NCI-H1436 treated with DMSO at 0.1 percent for 48 hours (cell line): ENCODE measurements at places on chromosomes 7 and 10.

GRCh38 chr7:28093623-28094232 lies 86.9 kb downstream of the JAZF1 start:
- peak; percentile 23 for DNase-seq

GRCh38 chr7:3897430-3898372 lies 596.6 kb downstream of the SDK1 start:
- no peak for DNase-seq

DNA sequence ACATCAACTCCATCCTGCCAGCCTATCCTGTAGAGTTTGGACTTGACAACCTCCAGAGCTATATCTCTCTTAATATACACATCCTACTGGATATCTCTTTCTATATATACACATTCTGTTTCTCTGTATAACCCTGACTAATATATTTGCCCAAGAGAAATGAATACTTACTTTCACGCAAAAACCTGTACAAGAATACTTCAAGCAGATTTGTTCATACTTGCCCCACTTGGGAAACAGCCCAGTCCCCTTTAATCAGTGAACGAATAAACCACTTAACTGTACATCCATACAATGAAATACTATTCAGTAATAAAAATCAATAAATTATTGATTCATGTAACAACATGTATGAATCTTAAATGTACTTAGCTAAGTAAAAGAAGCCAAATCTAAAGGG lies 251.1 kb upstream of the PHYHIPL start:
- no peak for DNase-seq

GRCh38 chr10:82668221-82668895 lies 793.4 kb downstream of the NRG3 start:
- no peak for DNase-seq

DNA sequence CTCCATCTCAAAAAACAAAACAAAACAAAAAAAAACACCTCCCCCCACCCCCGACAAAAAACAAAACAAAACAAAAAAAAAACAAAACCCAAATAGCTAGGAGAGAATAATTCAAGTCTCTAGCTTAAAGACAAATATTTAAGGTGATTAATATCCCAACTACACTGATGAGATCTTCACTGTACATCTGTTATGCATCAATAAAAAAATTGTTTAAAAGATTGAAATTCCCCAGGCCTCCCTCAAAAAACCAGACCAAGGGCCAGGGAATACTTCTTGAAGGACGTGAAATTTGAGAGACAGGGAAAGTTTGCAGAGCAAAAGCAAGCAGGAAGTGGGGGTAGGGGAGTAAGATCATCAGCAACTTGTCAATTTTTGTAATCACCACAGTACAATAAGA lies 232.6 kb downstream of the REEP3 start:
- no peak for DNase-seq

DNA sequence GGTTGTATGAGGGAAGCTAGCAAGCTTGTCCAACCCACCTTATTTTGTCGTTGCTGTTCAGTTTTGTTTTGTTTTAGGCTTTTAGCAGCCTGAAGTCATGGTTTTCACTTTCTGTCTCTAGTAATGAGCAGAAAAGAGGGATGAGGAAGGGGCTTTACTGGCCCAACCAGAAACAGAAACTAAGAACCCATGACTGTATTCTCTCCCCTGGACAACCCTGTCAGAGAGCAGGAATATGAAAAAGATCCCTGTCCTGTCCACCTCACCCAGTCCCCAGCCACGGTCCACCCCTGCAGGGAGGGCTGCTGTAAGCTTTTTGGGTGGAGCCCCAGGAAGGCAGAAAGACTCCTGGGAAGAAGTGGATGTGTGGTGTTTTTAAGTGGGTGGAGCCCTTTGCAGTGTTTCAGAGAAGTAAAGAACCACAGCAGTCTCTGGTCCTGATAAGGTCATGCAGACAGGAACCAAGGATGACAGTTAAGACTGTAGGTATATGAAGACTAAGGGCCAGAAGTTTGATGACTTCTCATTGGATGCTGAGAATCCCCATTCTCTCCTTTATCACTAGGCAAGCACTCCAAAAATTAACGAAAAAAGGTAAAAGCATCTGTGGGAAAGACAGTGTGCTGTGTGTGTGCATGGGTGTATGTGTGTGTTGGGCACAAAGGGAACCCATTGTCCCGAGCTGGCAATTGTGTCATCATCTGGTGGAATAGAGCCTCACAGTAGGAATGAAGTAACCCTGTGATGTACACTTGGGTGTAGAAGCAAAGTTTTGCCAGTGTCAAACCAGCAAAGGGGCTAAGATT lies 13.8 kb downstream of the MRPL32 start:
- no peak for DNase-seq

DNA sequence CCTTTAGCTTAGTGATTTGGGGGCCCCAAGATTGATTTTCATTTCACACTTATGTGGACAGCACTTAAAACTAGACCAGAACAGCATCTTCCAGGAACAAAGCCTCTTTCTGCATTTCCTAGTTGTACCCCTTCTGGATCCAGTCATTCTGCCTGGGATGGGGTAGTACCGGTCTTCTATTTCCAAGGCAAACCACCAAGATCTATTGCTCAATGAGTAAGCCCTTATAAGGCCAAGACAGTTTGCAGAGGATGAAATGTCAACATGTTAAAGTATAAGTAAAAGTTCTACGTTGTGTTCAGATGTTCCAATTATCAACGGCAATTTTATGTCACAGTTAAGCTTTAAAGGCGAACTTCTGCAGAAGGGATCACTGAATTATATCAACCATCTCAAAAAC lies 106.9 kb upstream of the ZNF746 start:
- no peak for DNase-seq

- DNase-seq, result peak; percentile 31
Observed at GRCh38 chr10:3852147-3852904, 67.3 kb upstream of the KLF6 start.

GRCh38 chr10:93313798-93314197 lies 168.3 kb downstream of the MYOF start:
- DNase-seq, result no peak
